ENCODE measurements at places on chromosomes 6 and 20.

DNA sequence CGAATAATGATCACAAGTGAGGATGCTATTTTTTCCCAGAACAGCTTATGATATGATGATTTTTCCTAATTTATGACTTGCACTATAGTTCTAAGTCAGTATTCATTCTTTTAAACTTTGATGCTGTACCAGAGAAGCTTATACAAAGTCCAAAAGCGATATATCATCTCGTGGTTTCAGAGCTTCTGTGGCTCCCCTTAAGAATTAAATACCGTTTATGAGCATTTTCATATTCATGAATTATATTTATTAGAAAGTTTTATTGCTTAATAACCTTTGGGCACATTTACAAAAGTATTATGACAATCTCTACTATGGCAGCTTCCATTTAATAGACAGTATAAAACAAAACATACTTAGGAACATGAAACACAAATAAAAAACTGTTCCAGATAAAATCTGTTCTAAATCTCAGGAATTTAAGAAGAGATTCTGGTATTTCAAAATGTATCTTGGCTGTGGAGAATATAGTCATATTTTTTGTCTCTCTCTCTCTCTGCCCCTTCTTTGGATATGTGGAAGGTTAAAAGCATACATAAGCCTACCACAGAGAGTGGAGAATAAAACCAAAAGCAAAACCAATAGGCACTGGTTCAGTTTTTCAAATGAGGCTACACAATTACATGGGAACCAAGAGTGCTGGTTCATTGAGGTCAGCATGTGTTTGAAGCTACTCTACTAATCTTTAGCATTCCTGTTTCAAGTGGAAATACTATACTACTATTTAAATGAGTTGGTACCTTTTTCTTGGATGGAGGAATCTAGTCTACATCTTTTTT lies 884.5 kb upstream of the GJE1 start:
- DNase-seq, result no peak

GRCh38 chr6:22613695-22614094 lies 44.3 kb downstream of the HDGFL1 start:
- DNase-seq, result no peak

GRCh38 chr6:85594197-85594930 lies 706 bp upstream of the SNX14 start:
- DNase-seq, result no peak

- no peak for DNase-seq
These were observed 119.1 kb upstream of the ENPP5 start for GRCh38 chr6:46289898-46290297.

DNA sequence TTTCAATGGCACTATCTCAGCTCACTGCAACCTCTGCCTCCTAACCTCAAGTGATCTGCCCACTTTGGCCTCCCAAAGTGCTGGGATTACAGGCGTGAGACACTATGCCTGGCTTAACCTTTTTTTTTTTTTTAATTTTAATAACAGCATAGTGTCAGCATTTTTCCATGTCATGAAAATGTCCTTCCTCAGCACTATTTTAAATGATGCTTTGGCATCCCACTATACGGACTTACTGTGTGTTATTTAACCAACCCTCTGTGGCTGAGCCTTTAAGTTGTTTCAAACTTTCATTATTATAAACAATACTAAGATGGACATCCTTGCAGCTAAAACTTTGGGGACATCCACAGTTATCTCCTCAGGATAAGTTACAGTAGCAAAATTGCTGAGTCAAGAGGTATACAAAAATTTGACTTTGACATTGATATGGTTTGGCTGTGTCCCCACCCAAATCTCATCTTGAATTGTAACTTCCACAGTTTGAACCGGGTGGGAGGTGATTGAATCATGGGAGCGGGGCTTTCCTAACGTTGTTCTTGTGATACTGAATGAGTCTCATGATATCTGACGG lies 123.8 kb upstream of the JARID2 start:
- DNase-seq, result no peak

DNA sequence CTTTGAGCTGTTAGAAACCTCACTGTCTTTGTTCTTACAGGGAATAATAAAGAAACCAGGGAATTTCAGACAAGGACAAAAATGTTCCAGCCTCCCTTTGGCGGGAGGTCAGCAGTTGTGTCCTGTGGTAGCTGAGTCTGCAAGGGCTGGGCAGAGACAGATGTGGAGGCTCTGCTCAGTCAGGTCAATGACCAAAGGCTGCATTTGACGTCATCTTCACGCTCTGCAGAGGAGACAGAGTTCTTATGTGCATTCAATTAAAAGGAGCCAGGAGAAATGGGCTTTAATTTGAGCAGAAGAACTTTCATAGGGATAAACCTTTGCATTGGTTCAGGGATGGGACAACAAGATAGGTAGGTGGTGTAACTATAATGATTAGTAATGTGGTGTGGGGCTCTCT lies 45.1 kb upstream of the FOXA2 start:
- no peak for DNase-seq

DNA sequence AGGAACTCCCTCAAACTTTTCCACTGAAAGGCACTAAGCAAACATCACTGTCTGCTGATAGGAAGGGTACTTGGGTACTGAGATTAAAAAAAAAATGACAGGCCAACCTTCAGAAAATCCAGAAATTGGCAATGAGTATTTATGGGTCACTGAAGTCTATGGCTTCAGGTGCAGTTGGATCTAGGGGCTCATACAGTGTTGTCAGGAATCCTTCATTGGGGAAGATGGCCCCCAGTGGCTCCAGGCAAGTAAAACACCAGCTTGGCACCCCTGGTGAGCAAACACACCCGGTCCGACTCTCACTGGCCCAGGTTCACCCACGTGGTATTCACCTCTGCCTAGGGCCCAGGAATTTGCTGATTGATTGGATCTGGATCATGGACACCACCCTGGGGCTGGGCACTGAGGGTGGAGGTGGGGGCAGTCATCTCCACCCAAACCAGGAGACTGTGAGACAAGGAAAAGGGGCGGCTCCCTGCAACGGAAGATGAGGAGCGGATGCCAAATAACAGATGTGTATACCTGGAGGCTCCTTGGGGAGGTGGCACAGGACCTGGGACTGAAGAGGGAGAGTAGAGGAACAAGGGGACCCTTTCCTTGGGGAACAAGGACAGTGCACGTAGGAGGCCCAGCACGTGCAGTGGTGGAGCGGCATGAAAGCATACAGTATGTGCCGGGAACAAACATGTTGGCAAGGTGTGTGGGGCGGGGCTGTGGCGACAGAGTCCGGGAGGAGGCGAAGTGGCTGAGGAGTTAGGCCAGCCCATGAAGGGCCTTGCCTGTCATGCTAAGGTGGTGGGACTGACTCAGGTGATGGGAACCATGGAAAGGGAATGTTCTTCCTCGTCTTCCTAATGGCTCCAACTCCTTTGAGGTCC lies 4.7 kb downstream of the SLC2A10 start:
- no peak for DNase-seq

DNA sequence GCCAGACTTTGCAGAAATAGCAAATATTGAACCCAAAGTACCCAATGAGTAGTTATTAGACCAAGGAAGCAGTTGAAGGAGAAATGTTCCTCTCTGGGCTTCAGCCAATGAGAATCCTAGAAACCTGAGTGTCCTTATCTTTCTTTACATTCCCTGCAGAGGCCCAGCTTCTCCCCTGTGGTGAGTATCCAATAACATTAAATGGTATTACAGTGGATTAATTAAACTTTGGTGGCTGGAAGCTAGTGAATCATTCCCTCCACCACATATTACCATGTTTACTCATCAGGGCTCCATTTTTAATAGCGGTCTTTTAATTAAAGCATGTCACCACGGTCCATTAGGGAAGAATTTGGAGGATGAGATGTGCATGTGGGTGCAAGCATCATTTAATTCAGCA lies 74.0 kb downstream of the UNC5CL start:
- no peak for DNase-seq

DNA sequence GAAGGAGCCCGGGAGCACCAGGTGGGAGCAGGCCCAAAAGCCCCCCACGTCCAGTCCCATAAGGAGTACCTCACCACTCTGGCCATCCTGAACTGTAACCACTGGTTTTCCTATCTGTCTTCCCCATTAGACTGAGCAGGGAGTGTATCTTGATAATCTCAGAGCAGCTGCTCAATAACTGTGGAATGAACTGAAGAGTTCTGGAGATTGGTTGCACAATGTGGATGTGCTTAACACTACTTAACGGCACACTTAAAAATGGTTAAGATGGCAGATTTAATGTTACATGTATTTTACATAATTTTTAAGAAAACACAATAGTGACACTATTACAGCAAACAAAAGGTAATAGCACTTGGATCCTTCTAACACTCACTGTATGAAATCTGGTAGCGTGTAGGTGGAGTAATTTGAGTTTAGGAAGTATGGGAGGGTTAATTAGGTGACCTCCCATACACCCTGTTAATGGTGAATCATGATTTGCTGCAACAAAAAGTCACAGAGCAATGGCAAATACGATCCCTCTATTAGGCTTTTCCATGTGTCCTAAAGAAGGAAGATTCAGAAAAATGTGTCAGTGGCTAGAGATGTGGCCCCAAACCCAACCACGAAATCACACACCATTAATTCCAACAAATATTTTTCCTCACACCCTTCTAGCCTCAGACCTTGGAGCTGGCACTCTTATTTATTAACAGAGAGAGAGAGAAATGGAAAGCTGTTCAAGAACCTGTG lies 18.4 kb downstream of the TRAM2 start:
- no peak for DNase-seq

- no peak for DNase-seq
These were observed 566.6 kb upstream of the CITED2 start for GRCh38 chr6:139940741-139941729.

GRCh38 chr20:40268321-40269075 lies 420.5 kb downstream of the MAFB start:
- no peak for DNase-seq

DNA sequence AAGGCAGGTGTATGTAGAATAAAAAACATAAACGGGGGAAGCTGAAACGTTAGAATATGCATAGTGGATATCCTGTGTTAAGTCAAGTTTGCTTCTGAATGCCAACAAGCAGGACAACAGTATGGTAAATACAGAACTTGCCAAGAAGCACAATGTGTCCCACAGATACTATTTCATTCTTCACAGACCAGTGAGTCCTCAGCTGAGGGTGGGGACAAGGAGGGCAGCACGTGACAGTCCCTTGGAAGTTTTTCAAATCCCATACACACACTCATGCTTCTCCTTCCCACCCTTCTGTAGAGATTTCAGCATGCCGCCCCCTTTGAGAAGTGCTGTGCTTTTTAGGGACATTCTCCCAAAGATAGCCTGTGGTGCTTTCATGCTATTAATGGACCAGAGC lies 268.5 kb upstream of the ECI2 start:
- no peak for DNase-seq

GRCh38 chr6:79557673-79558467 lies 20.6 kb upstream of the LCA5 start:
- no peak for DNase-seq

GRCh38 chr20:6626805-6627204 lies 140.7 kb upstream of the BMP2 start:
- no peak for DNase-seq

- no peak for DNase-seq
These were observed 108.7 kb downstream of the MYB start for GRCh38 chr6:135289816-135290215.

All from left forelimb (tissue), 1 donor.